ENCODE measurements at places on chromosomes 11 and 22.
A peak's percentile ranks its signal among the peaks of the same experiment; 100 is the strongest.

GRCh38 chr22:29143941-29144785, 61.5 kb upstream of the EMID1 start:
- DNase-seq = no peak

GRCh38 chr11:47163193-47163592, 13.5 kb downstream of the ARFGAP2 start:
- DNase-seq = no peak

GRCh38 chr11:86696451-86696850, 24.0 kb upstream of the ME3 start:
- no peak for DNase-seq

DNA sequence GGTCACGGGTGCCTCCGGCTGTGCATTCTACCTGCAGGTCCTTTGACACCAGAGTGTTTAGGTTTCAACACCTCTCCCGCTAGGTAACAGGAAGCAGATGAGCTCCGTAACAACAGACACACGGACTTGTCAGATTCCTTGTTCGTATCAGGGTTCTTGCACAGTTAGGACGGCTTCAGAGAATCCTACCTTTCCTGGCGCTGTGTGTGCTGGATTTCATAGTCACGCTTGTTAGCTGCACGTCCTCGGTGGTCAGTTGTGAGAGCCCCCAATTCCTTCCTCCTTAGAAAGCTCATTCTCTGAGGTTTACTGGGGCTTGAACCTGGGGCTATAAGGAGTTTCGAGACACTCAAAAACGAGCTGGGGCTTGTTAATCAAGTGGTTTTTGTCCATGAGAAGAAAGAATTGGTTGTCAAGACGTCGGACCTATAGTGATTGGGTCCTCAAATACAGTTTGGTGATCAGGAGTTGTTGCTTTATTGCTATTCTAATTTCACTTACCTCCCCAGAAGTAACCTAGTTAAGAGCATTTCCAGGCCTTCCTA, 664 bp downstream of the DDB2 start:
- no peak for DNase-seq

- no peak for DNase-seq
Measured at GRCh38 chr22:36700711-36701670, 2.6 kb downstream of the CACNG2 start.

DNA sequence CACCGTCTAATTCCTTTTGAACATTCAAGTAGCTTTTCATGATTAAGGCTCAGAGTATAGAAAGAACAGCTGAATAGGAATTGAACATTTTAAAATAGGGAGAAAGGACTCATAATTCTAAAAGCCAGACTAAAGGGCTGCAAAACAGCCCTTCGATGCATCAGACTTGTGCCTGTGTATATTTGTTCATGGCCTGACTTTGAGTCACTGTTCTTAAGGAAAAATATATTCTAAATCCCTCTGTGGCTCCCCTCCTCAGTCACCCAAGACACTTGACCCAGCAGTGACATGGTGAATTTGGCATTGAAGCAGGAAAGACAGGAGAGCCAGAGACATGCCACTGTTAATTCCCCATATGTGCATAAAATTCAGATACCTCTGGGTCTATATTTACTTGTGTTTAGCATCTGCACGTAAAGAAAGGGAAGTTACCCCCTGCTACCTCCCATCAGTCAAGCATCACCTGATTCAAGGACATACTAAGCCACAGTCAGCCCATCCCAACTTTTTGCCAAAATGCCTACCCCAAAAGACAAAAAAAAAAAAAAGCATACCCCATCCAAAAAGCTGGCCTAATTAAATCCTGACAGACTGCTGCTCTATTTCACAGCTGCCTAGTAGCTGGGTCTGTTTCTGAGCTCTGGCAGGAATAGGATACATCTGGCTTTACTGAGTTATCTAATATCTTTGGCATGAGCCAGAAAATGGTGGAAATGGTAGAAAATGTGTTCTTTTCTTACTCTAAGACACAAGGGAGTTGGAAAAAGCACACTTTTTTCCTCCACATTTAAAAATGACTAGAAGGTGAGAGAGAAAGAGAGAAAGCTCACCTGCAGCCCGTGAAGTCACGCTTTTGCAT, 93.5 kb downstream of the COMMD9 start:
- peak; percentile 30 for DNase-seq

DNA sequence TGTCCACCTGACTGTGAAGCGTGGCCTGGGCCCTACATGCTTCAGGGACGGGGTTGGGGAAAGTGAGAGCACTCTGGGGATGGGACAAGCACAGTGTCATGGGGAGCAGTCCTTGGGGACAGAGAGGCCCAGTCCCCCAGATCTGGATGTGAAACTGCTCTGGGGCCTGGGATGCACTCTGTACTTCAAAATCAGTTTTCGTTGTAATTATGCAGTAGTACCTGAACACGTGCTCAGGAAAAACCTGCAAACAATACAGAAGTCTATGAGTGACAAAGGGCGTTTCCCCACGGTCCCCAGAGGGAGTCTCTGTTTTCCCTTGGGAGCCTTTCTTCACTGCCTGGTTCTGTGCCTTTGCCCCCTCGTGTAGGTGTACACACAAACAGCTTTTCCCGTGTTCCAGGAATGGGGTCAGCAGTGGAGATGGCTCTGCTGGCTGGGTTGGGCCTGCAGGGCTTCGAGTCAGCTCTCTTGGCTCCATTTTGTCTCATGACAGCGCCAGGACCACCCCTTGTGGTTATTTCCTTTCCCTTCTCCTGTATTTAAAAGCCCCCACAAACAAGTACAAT, 5.2 kb upstream of the TNFRSF13C start:
- DNase-seq = no peak

GRCh38 chr11:3880724-3881123, 25.3 kb downstream of the STIM1 start:
- peak; percentile 33 for DNase-seq

DNA sequence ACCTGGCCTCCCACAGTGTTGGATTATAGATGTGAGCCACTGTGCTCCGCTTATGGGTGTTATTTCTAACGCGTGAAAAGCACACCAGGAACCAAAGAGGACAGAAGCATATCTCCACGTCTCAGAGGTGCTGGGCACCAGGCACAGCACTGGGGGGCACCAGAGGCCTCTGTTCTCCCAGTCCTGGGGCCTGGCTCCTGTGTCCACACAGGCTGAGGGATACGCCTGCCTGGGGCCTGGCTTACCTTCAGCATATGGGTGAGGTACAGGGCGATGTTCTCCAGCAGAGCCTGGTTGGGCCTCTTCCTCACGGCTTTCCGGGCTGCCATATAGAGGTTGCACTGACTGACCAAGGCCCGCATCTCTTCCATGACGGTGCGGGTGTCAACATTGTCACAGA, 24.7 kb upstream of the NAP1L4 start:
- no peak for DNase-seq

- no peak for DNase-seq
Measured at GRCh38 chr11:62953811-62954210, 31.0 kb downstream of the SLC22A6 start.

GRCh38 chr22:49599039-49599438, 228.6 kb downstream of the BRD1 start:
- DNase-seq = no peak

GRCh38 chr11:10125522-10126133, 168.4 kb downstream of the SBF2 start:
- DNase-seq = peak; percentile 50

DNA sequence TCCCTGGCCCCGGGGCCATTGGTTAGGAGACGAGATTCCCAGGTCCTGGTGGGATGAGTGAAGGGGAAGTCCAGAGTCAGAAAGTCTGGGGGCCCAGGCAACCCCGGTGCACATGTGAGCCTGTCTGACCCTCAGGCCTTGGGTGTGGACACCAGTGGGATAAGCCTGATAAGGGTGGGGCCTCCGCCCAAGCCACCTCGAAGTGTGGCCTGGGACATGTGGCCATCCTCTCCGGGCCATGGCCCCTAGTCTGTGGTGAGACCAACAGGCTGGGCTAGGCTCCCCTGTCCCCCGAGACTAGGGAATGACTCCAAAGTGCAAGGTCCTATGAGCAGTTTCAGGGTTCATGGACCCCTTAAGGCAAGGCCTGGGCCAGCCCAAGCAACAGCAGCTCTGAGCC, 6.3 kb downstream of the CABP7 start:
- no peak for DNase-seq

GRCh38 chr22:40826984-40827741, 8.0 kb upstream of the SLC25A17 start:
- DNase-seq = no peak

All from fibroblast of skin of right biceps (primary cell).